NCI-H187 (cell line): ENCODE measurements at places on chromosomes 11 and 22.

GRCh38 chr22:18005201-18005926 lies 19.0 kb downstream of the MICAL3 start:
- DNase-seq: no peak

DNA sequence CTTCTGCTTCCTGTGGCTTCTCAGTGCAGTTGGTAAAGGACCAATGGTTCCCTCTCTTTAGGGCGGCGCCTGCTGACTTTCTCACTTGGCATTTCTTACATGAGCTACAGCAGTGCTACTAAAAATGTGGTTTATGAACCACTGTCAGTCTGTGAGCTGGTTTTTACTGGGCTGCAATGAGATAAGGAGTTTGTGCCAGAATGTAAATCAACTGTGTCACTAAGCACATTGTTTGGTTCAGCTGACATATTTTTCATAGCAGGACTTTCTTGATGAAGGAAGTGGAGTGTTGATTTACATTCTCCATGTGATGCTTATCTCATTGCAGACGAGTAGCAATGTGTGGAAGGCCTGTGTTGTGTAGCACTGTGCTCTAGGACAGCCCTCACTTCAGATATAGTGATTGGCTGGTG lies 463.3 kb downstream of the SOX6 start:
- no peak for DNase-seq

GRCh38 chr11:36777311-36777710 lies 179.3 kb upstream of the RAG2 start:
- no peak for DNase-seq

GRCh38 chr22:31647523-31648320 lies 14.3 kb downstream of the PISD start:
- DNase-seq: no peak
